ENCODE measurements at places on chromosomes 13 and 19.

DNA sequence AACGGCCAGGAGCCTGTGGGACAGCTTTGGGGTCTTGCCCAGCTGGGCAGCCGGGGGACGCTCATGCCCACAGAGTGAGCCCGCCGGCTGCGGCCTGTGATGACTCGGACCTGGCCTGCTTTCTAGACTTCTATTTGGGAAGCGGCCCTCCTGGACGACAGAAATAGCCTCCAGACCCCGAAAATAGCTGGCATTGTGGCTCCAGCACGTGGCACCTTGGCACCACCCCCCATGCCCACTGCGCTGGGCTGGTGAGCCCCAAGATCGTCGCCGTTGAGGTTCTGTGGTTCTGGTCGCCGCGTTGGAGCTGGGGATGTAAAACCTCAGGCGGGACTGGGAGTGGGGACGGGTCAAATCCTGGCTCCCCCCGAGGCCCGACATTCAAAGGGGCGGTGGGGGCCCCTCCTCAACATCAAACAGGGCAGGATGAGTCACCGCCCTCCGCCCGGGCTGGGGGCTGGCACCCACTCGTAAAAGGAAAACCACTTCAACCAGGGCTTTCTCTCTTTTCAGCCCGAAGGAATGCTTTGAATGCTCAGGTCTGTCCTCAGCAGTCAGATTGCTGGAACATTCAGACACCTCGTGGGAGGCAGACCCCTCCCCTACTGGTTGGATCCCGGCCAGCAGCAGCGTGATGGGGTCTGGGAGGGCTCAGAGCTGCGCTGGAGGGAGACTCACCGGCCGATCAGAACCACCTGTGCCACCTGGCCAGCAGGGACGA is 42.1 kb downstream of the GADD45B start:
- DNase-seq, result no peak

DNA sequence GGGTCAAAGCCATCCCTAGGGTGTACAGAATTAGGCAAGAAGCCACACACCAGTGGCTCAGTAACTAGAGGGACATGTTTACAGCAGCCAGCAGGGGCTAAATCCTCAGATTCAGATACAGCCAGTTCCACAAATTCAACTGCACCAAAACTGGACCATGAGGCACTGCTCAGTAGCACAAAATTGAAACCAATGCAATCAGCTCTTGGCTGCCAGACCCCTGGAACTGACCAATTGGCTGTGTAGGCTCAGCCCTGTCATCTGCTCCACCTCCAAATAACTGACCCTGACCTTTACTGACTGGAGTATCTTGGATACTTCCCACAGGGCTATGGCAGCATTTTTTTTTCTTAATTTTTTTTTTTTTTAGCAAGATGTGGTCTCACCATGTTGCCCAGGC is 226.5 kb downstream of the FOXO1 start:
- DNase-seq, result peak; percentile 24

GRCh38 chr13:108987944-108988343 is 358.5 kb downstream of the MYO16 start:
- DNase-seq, result no peak

- no peak for DNase-seq
These were observed 20.8 kb downstream of the ERICH6B start for GRCh38 chr13:45594764-45595163.

All from fibroblast of the aortic adventitia (primary cell).